ENCODE measurements at places on chromosomes 7 and 10.

DNA sequence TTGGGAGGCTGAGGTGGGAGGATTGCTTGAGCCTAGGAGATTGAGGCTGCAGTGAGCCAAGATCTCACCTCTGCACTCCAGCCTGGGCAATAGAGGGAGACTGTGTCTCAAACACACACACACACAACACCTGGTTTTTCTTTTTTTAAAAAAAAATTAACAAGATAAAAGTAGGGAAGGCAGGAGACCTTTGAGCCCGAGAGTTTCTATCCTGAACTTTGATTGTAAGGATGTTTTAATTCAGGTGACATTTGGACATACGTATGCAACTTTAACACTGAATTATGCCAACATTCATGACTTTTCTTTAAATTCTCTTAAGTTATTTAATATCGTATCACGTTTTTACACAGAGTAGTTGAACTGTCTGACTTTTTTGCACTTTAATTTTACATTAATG is 11.7 kb upstream of the CYP2E1 start:
- DNase-seq: no peak

DNA sequence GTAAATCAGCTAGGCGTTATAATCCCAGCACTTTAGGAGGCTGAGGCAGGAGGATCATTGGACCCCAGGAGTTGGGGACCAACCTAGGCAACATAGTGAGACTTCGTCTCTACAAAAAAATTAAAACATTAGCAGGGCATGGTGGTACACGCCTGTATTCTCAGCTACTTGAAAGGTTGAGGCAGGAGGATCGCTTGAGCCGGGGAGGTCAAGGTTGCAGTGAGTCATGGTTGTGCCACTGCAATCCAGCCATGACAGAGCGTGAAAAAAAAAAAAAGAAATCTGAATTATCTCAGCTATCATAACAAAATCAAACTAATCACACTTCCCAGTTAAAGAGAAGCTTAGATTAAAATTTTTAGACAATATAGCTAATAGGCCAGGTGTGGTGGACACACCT is 35.3 kb downstream of the ATAD1 start:
- no peak for DNase-seq

- no peak for DNase-seq
Measured at GRCh38 chr7:117809958-117810357, 63.3 kb downstream of the CTTNBP2 start.

DNA sequence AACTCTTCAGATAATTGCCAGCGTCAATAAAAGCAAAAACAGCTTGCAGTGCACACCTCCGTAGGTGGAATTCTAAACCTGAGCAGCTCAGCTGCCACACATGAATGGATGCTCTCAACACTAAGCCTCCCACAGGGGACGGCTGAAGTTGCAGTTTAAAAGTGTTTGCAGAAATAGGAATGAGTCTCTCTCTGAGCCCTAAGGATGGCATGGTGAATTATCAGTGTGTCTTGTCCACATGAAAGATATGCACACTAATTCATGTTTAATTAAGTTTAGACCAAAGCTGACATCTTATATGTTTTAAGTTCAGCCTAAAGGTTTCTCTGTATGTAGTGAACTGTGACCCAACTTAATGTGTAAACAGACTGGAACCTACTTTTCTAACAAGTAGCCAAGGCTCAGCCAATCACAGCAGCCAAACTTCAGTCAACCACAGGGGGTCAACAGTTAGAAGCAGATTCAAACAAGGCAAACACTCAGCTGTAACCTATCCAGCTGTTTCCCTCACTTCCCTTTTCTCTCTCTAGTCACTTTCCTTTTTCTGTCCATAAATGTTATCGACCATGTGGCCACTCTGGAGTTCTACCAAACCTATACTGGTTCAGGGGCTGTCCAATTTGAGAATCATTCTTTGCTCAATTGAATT is 38.1 kb downstream of the CTTNBP2 start:
- no peak for DNase-seq

DNA sequence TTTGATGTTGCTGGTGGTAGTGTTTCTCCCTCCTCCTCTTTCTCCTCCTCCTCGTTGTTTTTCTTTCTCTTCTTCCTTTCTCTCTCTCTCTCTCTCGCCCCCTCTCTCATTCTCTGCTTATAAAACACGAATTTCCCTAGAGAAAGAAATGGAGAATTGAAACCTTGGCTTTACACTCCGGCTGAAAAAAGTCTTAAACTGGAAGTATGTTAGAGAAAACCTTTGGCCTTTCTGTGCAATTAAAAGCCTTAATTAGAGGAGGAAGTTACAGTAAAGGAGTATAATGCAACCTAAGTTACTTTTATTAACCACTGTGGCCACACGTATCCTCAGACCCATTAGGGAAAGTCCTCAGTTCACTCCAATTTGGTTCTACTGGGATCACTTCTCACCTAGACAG is 501.7 kb upstream of the SORCS1 start:
- no peak for DNase-seq

DNA sequence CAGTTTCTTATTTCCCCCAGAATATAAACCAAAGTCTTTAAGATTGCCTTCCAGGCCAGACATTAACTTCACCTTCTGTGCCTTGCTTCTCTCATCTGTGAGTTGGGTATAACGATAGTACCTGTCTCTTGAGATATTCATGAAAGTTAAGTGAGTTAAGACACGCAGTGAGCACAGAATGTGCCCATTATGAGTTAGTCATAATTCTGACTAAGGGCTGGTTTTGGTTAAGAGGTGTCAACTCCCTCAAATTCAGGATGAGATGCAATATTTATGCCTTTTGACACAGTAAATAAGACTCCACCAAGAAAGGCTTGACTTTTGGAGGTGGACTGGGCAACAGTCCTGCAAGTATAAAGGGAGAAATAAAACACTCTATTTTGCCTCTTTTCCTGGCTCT is 528.7 kb upstream of the IGFBP3 start:
- DNase-seq: no peak

DNA sequence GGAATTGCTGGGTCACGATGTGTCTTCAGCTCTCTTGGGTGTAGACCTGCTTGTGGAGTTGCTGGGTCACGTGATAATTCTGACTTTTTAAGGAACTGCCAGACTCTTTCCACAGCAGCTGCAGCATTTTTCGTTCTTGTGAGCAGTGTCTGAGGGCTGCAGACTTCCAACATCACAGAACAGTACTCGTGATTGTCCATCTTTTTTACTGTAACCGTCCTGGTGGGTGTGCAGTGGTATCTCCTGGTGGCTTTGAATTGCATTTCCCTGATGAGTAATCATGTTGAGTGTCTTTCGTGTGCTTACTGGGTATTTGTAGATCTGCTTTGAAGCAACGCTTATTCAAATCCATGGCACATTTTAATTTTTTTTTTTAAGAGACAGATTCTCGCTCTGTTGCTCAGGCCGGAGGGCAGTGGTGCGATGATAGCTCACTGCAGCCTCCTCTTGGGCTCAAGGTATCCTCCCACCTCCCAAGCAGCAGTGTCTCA is 22.7 kb downstream of the INPP5A start:
- peak; percentile 35 for DNase-seq

DNA sequence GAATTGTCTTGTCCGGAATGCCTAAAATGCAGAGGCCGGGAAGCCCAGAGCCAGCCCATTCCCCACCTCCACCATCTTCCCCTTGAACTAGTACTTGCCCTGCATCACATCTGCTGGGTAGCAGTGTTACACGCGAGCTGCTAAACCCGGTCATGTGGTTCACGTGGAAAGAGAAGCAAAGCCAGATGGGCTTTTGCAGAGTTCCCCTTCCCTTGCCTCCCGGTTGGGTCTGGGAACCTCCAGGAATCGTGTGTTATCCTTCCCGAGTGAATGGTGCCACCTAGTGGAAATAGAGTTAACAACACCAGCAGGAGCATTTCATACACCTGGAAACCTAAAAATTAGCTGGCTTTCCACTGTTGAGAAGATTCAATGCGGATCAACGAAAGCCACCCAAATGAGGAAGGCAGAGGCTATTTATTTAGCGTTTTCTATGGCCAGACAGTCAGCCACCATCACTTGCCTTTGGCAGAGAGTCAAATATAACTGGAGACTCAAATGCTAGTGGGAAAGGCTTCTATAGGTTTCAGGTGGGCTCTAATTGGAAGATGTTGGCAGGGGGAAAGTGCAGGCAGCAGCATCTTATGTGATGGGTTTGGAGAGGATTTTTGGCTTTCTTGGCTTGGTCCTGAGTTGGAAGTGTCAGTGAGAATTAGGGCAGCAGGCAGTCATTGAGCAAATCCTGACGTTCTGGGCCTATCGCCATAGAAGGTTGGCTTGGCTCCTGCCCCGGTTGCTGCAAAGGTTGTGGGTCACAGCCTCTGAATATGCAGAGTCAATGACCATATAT is 12.9 kb upstream of the DENND2A start:
- peak; percentile 89 for DNase-seq

DNA sequence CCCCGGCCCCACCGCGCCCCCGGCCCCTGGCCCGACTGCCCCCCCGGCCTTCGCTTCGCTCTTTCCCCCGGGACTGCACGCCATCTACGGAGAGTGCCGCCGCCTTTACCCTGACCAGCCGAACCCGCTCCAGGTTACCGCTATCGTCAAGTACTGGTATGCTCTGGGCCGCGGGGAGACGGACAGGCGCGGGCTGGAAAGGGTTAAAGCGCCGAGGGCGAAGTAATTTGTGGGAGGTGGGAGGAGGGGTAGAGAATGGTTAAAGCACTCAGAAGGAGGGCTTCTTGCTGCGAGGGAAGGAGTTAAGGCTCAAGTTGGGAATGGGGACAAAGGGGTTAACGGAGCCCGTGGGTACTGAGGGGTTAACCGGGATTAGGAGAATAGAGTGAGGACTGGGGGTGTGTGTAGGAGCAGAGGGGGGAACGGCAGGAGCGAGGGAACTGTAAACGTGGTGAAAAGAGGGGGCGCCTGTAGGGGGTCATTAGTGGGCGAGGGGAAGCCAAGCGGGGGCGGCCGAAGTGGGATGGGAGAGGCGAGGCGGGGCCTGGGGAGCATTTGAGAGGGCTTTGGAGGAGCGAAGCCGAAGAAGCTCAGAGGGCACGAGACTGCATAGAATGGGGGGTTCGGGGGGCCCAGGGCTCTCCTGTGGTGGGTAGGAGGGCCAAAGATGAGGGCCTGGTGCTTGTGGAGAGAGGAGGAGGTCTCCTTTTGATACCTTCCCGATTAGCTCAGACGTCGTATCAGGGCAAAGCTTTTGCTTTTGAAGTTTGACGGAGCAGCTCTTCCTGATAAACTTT is 605 bp downstream of the SUFU start:
- DNase-seq: no peak

GRCh38 chr10:101091546-101092290 is 29.9 kb downstream of the KAZALD1 start:
- no peak for DNase-seq

GRCh38 chr10:56771343-56771742 is 410.3 kb upstream of the ZWINT start:
- no peak for DNase-seq

- no peak for DNase-seq
Measured at GRCh38 chr7:80026766-80027165, 107.9 kb upstream of the GNAI1 start.

DNA sequence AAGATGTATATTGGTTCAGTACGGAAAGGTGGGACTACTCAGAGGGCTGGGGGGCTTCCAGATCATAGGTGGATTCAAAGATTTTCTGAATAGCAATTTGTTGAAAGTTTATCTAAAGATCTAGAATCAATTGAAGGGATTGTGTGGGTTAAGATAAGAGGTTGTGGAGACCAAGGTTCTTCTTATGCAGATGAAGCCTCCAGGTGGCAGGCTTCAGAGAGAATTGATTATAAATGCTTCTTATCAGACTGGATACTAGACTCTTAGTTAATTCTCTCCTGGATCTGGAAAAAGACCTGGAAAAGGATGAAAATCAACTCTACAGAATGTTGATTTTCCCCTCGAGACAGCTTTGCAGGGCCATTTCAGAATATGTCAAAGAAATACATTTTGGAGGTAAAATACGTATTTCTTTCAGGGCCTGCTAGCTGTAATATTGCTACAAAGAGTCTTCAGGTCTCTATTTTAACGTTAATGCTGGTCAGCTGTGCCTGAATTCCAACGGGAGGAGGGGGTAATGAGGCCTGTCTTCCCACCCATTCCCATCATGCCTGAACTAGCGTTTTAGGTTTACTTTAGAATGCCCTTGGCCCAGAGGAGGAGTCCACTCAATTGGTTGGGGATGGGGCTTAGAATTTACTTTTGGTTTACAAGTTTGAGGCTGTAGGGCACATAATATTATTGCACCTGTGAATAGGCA is 12.8 kb upstream of the GPR15LG start:
- no peak for DNase-seq

- no peak for DNase-seq
Measured at GRCh38 chr7:28408105-28408959, 4.0 kb upstream of the CREB5 start.

GRCh38 chr10:1573981-1574380 is 163.3 kb downstream of the ADARB2 start:
- no peak for DNase-seq

DNA sequence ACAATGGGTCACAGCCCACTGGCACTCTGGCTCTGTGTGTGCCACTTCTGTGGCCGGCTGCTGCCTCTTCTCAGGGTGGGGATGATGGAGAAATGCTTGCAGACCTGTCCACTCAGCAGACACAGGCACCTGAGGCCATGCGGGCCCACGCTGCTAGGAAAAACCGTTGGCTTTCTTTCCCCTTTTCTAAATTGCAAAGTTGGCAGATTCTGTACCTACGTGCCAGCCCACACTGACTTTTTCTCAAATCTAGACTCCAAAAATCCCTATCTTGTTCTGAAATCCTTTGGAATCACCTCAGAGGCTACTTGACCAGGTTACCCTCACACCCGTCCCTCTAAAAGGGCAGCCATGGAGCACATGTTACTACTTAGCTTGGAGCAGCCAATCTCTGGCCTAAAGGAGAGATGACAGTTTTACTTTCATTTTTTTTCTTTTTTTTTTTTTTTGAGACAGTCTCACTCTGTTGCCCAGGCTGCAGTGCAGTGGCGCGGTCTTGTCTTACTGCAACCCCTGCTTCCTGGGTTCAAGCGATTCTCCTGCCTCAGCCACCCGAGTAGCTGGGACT is 99.4 kb downstream of the RNF216 start:
- DNase-seq: no peak

- DNase-seq: no peak
Measured at GRCh38 chr10:15718694-15719048, 1.1 kb downstream of the ITGA8 start.

DNA sequence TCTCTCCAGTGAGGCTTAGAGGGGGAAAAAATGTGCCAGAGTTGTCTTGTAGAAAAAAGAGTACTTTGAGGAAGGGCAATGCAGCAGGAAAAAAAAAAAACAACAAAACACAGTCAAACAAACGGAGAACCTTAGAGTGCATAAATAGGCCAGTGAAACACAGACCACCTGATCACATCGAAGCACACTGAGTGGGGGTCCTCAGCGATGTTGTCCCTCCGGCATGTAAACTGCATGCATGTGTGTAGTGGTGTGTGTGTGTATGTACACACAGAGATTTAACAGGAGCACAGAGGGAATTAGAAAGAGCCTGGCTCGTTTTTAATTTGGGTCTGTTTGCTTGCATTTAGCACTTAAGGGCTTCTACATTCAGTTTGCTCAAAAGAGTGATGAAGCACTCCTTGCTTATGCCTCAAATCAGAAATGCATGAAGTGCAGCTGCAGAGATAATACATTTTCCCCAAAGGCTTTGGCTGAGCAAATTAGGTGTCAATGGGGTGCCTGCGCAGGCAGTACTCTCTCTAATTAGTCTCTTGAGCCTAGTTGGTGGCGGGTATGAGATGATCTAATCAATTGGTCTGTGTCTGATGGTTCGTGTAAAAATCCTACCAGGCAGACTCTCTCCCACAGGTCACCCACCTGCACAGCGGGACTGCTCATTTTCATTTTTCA is 62.7 kb upstream of the FZD1 start:
- DNase-seq: no peak

Data from fibroblast of the aortic adventitia (primary cell).